Epithelial cell of proximal tubule (primary cell): ENCODE measurements at places on chromosomes 12 and 14.

- DNase-seq, result peak; percentile 88
These were observed at the start of the genes FGFR1OP2 and INTS13 for GRCh38 chr12:26937863-26938700. Gene FGFR1OP2 (plus strand): TSS chr12:26938470. CDS start chr12:26954159, 15,689 bp downstream. Gene INTS13 (minus strand): TSS chr12:26937981. CDS start chr12:26936803, 1,178 bp downstream.

GRCh38 chr12:10612984-10613348 lies 443 bp downstream of the MAGOHB start:
- DNase-seq, result no peak

GRCh38 chr12:49979791-49980190 lies 7.0 kb downstream of the AQP6 start:
- no peak for DNase-seq

DNA sequence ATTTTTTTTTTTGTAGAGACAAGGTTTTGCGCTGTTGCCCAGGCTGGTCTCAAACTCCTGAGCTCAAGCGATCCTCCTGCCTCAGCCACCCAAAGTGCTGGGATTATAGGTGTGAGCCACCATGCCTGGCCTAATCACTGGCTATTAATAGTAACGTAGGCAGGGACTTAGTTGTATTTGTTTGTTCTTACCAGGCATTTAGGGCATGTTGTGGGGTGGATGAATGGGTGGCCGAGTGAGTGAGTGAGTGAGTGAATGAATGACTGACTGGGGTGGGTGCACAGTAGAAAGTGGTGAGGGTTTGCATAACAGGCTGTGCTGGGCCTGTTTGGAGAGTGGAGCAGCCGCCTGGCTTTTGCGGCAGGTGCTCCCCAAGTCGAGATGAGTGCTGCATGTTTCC lies 87.0 kb downstream of the FOXN4 start:
- DNase-seq, result no peak

GRCh38 chr12:92416385-92416812 lies 270.8 kb upstream of the BTG1 start:
- no peak for DNase-seq
